Upper lobe of left lung (tissue), 6 donors: ENCODE measurements at places on chromosomes 1 and 21. TPM values are rescaled to one million over a fixed set of nuclear protein-coding genes. Genes with fewer than 3 reads are reported as not detected.

The ERG gene
- 19.9 TPM for total RNA-seq

The CCDC30 gene
- total RNA-seq: 9.4 TPM

The SLC16A4 gene
- total RNA-seq: 8.4 TPM

The RIPPLY3 gene
- total RNA-seq: not detected

The KLF17 gene
- 0.33 TPM for total RNA-seq

The SERPINC1 gene
- total RNA-seq: 0.26 TPM

The SLFNL1 gene
- 7.3 TPM for total RNA-seq

The PEAR1 gene
- total RNA-seq: 18.3 TPM

The SEC16B gene
- 2.1 TPM for total RNA-seq

GRCh38 chr1:7048395-7048794 lies 263.1 kb downstream of the CAMTA1 start:
- H3K27me3 ChIP-seq: no peaks in the 10 kb centered on the region
- no peaks in the 10 kb centered on the region for H3K4me1 ChIP-seq
- no peak for DNase-seq
- no peak overlapping the region for H3K4me3 ChIP-seq
- H3K27ac ChIP-seq: no peak overlapping the region

DNA sequence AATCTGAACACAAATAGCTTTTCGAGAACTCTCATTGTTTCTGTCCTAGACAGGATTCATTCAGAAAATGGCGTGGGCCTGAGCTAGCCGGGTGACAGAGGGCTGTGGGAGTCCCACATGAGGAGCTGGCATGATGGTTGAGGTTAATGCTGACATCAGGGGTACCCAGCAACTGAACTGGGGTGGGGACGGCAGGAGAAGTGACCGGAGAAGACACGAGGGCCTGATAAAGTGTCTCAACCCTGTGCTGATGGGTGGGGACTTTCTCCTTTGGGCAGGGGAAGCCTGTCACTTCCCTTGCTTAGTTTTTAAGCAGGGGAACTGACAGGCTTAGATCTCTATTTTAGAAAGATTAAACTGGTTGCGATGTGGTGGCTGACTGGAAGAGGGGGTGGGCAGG lies 14.6 kb downstream of the CHIT1 start:
- no peaks in the 10 kb centered on the region for H3K27me3 ChIP-seq
- H3K4me3 ChIP-seq: no peak overlapping the region
- H3K4me1 ChIP-seq: peaks cover 5% of the 10 kb centered on the region

DNA sequence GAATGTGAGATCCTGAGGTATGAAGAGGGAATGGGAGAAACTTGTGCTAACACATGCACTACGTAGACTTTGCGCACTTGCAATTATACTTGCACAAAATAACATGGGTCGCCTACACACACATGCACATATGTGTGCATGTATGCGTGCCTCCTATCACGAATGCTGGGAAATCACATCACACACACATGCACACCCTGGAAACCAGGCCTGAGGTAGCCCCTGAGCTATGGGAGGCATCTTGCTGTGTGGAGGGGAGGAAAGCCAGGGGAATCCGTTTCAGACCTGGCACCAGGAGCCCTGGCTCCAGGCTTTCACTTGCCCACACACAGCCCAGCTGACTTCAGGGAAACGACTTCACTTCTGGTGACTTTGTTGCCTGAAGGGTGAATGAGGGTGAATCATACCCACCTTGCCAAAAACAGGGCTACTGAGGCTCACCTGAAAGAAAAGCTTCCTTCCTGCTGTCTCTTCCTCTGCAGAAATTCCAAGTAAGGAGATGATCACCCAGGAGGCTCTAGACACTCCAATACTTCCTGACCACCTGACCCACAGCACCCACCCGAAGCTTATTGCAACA lies 136.0 kb upstream of the NGF start:
- H3K4me1 ChIP-seq: peaks cover 3% of the 10 kb centered on the region
- no peak for DNase-seq
- H3K4me3 ChIP-seq: no peak overlapping the region
- no peak overlapping the region for H3K27ac ChIP-seq
- H3K27me3 ChIP-seq: no peaks in the 10 kb centered on the region

- no peaks in the 10 kb centered on the region for H3K27me3 ChIP-seq
- no peak for DNase-seq
- peaks cover 6% of the 10 kb centered on the region for H3K4me1 ChIP-seq
- no peak overlapping the region for H3K27ac ChIP-seq
Observed at GRCh38 chr1:10504249-10504648, 29.5 kb downstream of the PEX14 start.

DNA sequence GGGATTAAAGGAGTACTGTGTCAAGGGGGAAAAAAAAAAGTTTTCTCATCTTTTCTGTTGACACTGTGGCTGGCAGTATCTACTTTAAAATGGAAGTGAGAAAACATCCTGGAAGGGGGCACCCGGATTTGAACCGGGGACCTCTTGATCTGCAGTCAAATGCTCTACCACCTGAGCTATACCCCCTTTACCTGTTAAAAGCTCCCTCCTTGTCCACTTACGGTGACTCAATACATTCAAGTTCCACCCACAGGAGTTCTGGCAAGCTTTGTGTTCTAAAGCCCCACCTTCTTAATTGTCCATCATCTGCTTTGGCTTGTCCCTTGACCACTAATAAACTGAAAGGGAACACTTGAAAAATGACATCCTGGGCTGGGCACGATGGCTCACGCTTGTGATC lies 68.2 kb downstream of the FNBP1L start:
- no peaks in the 10 kb centered on the region for H3K27me3 ChIP-seq
- no peak for DNase-seq

DNA sequence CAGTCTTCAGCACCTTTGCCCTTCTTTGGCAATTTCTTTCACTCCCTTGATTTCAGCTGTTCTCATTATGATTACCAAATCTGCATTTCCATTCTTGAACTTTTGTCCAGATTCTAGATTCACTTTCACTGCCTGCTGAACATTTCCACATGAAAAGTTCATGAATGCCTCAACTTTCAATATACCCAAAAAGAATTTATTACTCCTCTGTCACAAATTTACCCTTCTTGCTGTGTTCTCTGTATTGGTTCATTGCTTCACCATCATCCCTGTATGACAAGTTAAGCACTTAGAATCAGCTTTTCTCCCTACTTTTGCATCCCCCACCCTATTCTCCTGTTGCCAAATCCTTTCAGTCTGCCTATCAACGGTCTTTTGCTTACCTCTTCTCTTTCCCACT lies 112.6 kb upstream of the PKN2 start:
- DNase-seq: no peak
- no peaks in the 10 kb centered on the region for H3K36me3 ChIP-seq
- no peaks in the 10 kb centered on the region for H3K4me1 ChIP-seq

- no peaks in the 10 kb centered on the region for H3K36me3 ChIP-seq
- H3K4me1 ChIP-seq: no peaks in the 10 kb centered on the region
- no peak overlapping the region for H3K27ac ChIP-seq
- H3K27me3 ChIP-seq: no peaks in the 10 kb centered on the region
- DNase-seq: no peak
- no peak overlapping the region for H3K4me3 ChIP-seq
Observed at GRCh38 chr1:193533853-193534252, 347.4 kb upstream of the B3GALT2 start.

DNA sequence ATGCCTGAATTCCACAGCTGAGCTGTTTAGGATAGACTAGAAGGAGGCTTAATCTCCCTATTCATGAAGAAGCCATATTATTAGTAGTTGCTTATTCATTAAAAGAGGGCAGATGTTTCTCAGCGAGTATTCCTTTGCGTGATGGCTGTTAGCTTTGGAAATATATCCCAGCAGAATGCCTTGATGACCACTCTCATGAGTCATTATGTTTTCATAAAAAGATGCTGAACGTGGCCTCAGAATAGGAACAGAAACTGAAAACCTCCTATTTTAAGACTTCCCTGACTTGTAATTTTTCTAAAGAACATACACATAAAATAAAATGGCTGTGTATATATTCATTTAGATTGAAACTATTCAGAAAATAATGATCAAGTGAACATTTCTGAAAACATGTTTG lies 9.6 kb upstream of the PLA2G4A start:
- no peak for DNase-seq
- no peaks in the 10 kb centered on the region for H3K36me3 ChIP-seq
- no peaks in the 10 kb centered on the region for H3K27me3 ChIP-seq
- H3K4me1 ChIP-seq: no peaks in the 10 kb centered on the region

DNA sequence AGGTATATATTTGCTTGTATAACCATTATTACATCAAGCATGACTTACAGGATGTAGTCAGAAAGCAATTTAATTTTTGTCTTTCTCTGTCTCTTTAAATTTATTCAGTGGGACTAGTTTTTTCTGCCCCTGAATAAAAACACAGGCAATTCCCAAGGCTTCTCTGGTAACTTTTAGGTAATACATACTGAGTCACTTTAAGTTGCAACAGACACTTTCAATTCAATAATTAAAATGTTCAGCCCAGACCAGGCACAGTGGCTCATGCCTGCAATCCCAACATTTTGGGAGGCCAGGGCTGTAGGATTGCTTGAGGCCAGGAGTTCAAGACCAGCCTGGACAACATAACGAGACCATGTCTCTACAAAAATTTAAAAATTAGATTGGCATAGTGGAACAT lies 12.3 kb downstream of the SLC44A3 start:
- H3K36me3 ChIP-seq: peaks cover 4% of the 10 kb centered on the region
- H3K27ac ChIP-seq: no peak overlapping the region
- no peak for DNase-seq
- H3K4me3 ChIP-seq: no peak overlapping the region
- H3K27me3 ChIP-seq: no peaks in the 10 kb centered on the region

- no peak for DNase-seq
- peaks cover 28% of the 10 kb centered on the region for H3K4me1 ChIP-seq
- H3K36me3 ChIP-seq: no peaks in the 10 kb centered on the region
- H3K4me3 ChIP-seq: no peak overlapping the region
- H3K27ac ChIP-seq: peak overlapping the region; percentile 75
Observed at GRCh38 chr21:38958323-38958705, 152.6 kb downstream of the ETS2 start.

DNA sequence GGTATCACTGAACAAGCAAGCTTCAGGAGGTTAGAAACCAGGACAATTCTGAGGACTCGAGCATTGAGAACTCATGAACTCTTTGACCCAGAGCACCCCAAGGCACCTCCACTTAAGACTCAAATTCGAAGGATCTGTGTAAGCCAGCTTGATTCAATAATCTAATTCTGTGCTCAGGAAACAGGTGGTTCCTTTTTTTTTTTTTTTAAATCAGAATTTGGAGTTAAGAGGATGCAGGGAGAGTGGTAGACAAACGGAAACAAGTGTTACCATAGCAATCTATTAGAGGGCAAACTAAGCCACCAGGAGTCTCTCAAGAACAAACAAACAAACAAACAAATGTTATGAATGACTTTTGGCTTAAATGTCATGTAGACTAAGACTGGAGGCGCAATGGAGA lies 53.8 kb upstream of the DPH5 start:
- DNase-seq: no peak
- no peak overlapping the region for H3K4me3 ChIP-seq
- no peak overlapping the region for H3K27ac ChIP-seq
- no peaks in the 10 kb centered on the region for H3K36me3 ChIP-seq
- H3K4me1 ChIP-seq: no peaks in the 10 kb centered on the region

- no peaks in the 10 kb centered on the region for H3K27me3 ChIP-seq
- no peak for DNase-seq
- no peaks in the 10 kb centered on the region for H3K4me1 ChIP-seq
- no peaks in the 10 kb centered on the region for H3K36me3 ChIP-seq
- no peak overlapping the region for H3K4me3 ChIP-seq
Observed at GRCh38 chr1:110472546-110472945, 21.6 kb downstream of the PROK1 start.

DNA sequence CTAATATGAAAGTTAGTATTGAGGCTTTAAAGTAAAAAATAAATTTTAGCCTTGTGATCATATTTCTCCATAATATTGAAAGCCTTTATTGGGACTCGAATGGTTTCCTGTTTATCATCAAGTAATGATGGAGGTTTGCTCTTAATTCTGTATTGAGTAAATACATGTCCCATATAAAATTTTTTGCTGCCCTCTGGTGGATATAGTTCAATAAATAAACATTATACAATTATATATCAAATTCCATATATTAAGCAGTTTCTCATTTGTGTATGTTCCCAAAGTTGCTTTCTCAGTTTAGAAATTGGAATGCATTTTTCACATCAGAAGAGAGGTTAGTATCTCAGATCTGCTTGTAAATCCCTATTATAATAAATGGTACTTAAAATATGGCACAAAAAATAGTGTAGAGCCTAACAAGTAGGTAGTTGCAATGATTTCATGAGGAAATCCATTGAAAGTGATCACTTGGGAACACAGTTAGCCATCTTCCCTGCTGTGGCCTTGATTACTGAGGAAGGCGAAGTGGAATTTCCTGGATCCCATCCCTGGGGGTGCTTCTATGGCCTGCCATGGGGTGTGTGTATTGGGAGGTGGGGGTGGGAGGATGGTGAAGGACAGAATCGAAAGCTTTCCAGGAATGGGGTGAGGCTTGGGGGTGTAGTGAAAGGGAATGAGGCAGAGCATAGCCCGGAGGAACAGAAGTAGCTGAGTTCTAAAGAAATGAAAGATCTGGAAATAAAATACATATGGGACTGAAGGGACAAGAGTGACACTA lies 84.1 kb upstream of the C21orf91 start:
- H3K36me3 ChIP-seq: no peaks in the 10 kb centered on the region
- DNase-seq: no peak
- no peaks in the 10 kb centered on the region for H3K27me3 ChIP-seq
- H3K4me1 ChIP-seq: no peaks in the 10 kb centered on the region
- H3K4me3 ChIP-seq: no peak overlapping the region

DNA sequence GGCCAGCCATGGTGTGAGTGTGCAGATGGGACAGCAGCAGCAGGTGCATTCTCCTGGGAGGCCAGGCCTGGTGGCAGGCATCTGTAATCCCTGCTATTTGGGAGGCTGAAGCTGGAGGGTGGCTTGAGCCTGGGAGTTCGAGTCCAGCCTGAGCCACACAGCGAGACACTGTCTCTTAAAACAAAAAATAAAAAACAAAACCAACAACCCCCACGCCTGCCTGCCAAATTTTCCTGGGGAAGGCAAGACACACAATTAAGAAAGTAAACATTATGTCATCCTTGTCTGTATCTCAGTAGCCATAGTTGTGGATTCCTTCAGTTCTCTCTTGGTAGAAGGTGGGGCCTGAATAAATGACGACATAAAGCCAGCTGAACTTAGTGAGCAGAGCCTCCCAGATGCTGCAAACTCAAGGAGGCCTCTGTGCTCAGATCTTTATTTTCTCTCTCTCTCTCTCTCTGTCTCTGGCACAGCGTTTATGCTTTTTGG lies 57.6 kb upstream of the CD34 start:
- no peak for DNase-seq
- no peaks in the 10 kb centered on the region for H3K36me3 ChIP-seq
- peaks cover 13% of the 10 kb centered on the region for H3K4me1 ChIP-seq
- no peak overlapping the region for H3K4me3 ChIP-seq
